Kidney (tissue), 22 donors: ENCODE measurements at places on chromosomes 5 and 9.

DNA sequence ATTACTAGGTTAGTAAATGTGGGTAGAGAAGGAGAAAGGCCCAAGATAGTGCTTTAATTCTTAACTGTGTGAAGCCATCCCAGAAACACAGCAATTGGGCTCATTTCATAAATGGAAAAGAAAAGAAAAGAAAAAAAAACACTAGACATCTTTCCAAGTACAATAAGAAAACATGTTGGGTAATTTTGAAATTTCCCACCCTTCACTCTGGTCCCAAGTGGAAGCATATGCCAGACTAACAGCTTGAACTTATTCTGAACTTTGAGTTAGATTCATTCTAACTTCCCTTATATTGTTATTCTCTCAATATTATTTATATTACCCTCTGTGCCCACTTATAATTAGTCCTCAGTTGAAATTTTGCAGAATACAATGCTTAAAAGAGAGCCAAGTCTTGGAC, 113.4 kb upstream of the GHR start:
- H3K27me3 ChIP-seq = no peaks in the 10 kb centered on the region
- H3K4me1 ChIP-seq = no peaks in the 10 kb centered on the region
- DNase-seq = no peak

- H3K4me3 ChIP-seq = no peak overlapping the region
- DNase-seq = no peak
- H3K27ac ChIP-seq = no peak overlapping the region
- H3K36me3 ChIP-seq = no peaks in the 10 kb centered on the region
Measured at GRCh38 chr9:20811872-20812271, 127.8 kb downstream of the FOCAD start.

- H3K36me3 ChIP-seq = no peaks in the 10 kb centered on the region
- H3K4me1 ChIP-seq = peaks cover 4% of the 10 kb centered on the region
- peak overlapping the region; percentile 92 for H3K27ac ChIP-seq
- no peak for DNase-seq
- H3K27me3 ChIP-seq = no peaks in the 10 kb centered on the region
Measured at GRCh38 chr9:127561491-127562278, 50.4 kb upstream of the STXBP1 start.

GRCh38 chr5:177371120-177372033, 12.9 kb upstream of the SLC34A1 start:
- no peaks in the 10 kb centered on the region for H3K36me3 ChIP-seq
- peak overlapping the region; percentile 72 for H3K27ac ChIP-seq
- H3K4me3 ChIP-seq = peak overlapping the region; percentile 72
- H3K4me1 ChIP-seq = peaks cover 28% of the 10 kb centered on the region
- no peak for DNase-seq

DNA sequence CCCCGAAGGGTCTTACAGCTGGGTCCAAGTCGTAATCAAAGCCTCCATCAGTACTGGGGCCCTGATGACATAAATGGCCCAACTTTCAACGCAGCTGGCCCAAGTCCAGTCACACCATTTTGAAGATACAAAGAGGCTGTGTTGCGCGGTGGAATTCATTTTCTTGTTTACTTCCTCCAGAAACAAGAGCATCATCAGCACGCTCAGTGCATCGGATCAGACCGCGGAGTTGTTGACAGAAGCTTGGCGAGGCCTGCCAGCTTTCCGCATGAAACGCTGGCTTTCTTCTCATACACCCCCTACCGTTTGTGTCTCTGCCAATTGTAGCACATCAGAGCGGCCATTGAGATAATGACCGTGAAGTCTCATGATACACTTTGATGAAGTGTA, 101.7 kb upstream of the SPATA31D4 start:
- H3K36me3 ChIP-seq = no peaks in the 10 kb centered on the region
- no peak overlapping the region for H3K4me3 ChIP-seq
- H3K4me1 ChIP-seq = no peaks in the 10 kb centered on the region
- DNase-seq = no peak
- H3K27ac ChIP-seq = no peak overlapping the region
- no peaks in the 10 kb centered on the region for H3K27me3 ChIP-seq

- H3K27me3 ChIP-seq = no peaks in the 10 kb centered on the region
- no peaks in the 10 kb centered on the region for H3K36me3 ChIP-seq
- no peak overlapping the region for H3K4me3 ChIP-seq
- H3K4me1 ChIP-seq = no peaks in the 10 kb centered on the region
- no peak overlapping the region for H3K27ac ChIP-seq
Measured at GRCh38 chr9:134908524-134909309, 9.0 kb downstream of the FCN1 start.

- DNase-seq = no peak
- H3K27ac ChIP-seq = no peak overlapping the region
- H3K27me3 ChIP-seq = no peaks in the 10 kb centered on the region
- H3K36me3 ChIP-seq = no peaks in the 10 kb centered on the region
Measured at GRCh38 chr5:156396830-156397081, 69.8 kb downstream of the SGCD start.
